ENCODE measurements at places on chromosomes 1 and 21. TPM values are rescaled to one million over a fixed set of nuclear protein-coding genes. Genes with fewer than 3 reads are reported as not detected.

The RSPH1 gene
- total RNA-seq: not detected

The SLC35F3 gene
- 0.52 TPM for total RNA-seq

The NR1I3 gene
- total RNA-seq: not detected

The APH1A gene
- 99.2 TPM for total RNA-seq

The CCDC27 gene
- total RNA-seq: not detected

The PROK1 gene
- not detected for total RNA-seq

The TENT5C gene
- total RNA-seq: 48.0 TPM

The RAP1A gene
- 16.7 TPM for total RNA-seq

The CFHR3 gene
- 1.0 TPM for total RNA-seq

The PLXNA2 gene
- 14.1 TPM for total RNA-seq

The ANKRD65 gene
- total RNA-seq: 5.7 TPM

The LCK gene
- total RNA-seq: 2.1 TPM

The CCDC185 gene
- total RNA-seq: not detected

The VSIG8 gene
- total RNA-seq: not detected

The PLEKHA6 gene
- total RNA-seq: 1.0 TPM

The VHLL gene
- total RNA-seq: not detected

The TEX38 gene
- not detected for total RNA-seq

Data from skeletal muscle tissue (tissue), 5 donors.